ENCODE measurements at places on chromosomes 3 and 15.

DNA sequence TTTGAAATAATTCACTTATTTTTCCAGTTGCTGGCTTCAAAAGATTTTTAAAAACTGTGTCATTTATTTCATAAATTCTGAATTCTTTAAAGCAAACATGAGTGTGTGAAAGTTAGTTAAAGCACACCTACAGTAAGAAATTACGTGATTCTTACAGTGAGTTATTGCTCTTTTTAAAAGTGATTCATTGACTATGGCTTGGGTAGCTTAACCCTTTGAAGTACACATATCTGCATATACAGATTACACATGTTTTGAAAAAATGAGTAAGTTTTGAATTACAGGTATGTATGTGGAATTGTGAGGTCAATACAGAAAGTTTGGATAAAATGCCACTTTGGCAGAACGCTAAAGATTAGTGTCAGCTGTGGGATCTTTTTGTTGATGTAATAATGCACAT is 64.5 kb upstream of the MBNL1 start:
- DNase-seq, result no peak

DNA sequence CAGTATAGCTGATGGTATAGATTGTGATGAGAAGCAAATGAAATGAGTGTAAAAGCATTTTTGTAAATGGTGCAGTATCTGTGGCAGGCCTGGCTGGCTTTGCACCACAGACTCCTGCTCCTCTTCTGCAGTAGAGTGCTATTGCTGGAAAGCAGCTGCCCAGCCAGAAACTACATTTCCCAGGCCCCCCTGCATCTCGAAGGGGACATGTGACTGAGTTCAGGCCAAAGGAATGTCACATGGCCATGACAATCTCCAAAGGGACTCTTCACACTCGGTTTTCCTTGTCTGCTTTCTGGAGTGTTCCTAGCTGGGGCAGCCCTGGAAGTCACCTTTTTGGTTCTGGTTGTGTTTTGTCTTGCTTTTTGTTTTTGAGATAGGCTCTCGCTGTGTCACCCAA is 277.1 kb downstream of the SUCLG2 start:
- DNase-seq, result no peak

DNA sequence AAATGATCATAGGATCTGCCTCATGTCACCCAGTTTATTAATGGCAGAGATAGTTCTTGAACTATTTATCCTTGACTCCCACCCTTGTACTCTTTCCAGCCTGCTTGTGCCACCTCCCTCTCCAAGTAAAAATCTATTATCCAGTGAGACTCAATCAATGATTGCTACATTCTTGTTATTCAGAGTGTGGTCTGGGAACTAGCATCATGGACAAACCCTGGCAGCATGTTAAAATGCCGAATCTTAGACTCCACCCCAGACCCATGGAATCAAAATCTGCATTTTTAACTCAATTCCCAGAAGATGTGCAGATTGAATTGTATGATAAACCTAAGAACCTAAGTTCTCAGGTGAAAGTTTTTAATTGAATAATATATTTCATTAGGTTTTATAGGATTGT is 34.7 kb upstream of the PYDC2 start:
- DNase-seq, result no peak

- no peak for DNase-seq
These were observed 6.1 kb downstream of the CRYBG3 start for GRCh38 chr3:97827741-97828471.

DNA sequence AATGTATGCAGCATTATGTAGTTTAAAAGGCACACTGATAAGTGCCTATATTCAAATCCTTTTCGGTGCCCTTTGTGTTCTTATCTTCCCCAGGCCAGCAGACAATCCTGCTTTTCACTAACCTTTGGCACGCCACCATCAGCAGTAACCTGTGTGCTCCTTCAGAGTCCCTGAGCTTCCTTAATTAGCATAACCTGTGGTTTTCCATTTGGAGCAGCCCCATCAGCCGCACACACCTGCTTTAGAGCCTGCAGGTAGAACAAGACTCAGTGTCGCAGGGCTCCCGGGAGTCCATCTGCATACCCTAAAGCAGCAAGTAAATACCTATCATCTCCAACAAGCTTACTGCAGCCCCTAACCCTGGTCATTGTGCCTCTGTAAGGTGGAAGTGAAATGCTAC is 755.1 kb downstream of the ROBO2 start:
- DNase-seq, result no peak

DNA sequence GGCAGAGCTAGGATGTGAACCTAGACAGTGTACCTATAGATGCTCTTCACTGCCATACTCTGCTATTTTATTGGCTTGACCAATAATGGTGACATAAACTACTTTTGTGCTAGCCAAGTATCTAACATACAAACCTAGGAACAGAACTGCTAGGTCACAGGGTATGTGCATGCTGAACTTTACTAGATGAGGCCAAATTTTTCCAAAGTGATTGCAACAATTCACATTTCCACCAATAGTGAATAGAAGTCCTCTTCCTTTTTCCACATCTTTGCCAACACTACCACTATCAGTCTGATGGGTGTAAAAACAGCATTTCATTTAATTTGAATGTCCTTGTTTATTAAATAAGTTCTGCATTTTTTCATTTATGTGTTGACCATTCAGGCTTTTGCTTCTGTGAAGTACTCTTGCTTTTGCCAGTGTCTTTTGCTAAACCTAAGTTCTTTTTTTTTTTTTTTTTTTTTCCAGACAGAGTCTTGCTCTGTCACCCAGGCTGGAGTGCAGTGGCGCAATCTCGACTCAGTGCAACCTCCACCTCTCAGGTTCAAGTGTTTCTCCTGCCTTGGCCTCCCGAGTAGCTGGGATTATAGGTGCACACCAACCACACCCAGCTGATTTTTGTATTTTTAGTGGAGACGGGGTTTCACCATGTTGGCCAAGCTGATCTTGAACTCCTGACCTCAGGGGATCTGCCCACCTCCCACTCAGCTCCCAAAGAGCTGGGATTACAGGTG is 54.1 kb downstream of the DCAF1 start:
- no peak for DNase-seq

- peak; percentile 42 for DNase-seq
These were observed 62.2 kb downstream of the ABTB1 start for GRCh38 chr3:127734754-127735473.

DNA sequence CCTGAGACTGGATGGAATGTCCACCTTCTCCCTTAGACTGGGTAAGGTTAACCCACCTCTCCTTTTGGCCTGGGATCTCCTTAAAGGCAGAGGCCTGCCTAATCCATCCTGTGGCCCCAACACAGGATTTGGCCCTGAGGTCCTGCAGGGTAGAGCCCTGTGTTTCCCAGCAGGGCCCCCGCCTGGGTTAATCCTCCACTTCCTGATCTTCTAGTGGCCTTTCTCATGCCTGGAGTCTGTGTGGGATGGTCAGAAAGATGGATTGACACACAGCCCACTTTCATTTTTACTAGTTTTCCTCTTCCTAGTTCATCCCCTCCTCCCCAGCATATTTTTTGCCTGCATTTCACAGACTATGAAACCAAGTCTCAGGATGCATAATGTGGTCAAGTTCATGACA is 48.9 kb upstream of the SLC6A6 start:
- no peak for DNase-seq

GRCh38 chr3:161489395-161489794 is 7.2 kb upstream of the OTOL1 start:
- DNase-seq, result no peak

GRCh38 chr15:60392601-60392985 is 5.2 kb downstream of the ANXA2 start:
- no peak for DNase-seq

DNA sequence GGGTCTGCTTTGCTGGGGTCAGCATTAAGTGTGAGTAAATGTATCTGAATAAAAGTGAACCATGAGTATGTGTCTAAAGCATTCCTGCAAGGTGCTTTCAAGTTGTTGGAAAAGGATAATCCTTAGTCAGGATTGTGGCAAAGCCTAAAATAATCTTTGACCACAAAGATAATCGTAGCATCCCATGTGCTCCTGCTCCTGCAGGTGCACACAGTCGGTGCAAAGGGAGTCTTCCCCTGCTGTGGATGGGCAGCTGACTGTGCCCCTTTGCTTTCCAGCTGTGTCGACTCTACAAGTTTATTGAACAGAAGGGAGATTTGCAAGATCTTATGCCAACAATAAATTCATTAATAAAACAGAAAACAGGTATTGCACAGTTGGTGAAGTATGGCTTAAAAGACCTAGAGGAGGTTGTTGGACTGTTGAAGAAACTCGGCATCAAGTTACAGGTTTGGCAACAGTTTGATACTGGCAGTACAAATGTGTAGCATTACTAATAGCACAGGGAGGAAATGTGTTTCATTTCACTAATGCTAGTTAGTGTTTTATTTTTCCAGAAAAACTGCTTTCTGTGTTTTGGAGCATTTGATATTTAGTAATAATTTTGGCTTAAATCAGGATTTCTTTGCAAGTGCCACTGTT is 22.6 kb downstream of the SRP14 start:
- DNase-seq, result no peak

All from 8988T (cell line).